ENCODE measurements at places on chromosomes 4 and X.

- no peak for DNase-seq
These were observed 206.3 kb downstream of the ARHGAP24 start for GRCh38 chr4:85681221-85681657.

DNA sequence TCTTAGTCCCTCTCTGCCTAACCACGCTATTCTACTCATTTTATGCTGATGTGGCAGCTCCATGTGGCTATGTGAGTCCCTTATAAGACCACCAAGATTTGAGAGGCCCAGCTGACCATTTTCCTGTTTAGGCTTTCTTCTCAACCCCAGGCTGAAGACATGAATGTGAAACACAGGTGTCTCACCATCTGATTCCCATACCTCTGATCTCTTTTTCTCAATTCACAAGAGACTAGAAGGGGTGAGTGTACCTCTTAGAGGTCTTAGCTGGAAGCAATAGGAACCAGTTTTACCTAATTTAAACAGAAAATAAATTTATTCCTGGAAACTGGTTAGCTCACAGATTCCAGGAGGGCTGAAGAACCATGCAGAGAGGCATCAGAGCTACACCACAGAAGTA is 276.5 kb upstream of the FMR1 start:
- DNase-seq: no peak

DNA sequence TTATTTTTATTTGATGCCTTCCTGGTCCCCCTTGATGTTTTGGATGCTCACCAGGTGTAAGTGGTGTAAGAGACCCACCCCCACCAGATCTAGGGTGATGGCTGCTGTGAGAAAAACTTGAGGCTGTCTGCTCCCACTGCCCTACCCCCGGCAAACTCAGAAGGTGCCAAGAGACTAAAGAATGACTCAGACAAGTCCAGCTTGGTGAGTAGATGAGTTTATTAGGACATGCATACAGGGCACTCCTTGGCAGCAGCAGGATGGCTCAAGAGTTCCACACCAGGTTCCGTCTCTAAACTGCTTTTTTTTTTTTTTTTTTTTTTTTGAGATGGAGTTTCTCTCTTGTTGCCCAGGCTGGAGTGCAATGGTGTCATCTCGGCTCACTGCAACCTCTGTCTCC is 84.0 kb upstream of the HPF1 start:
- DNase-seq: no peak

DNA sequence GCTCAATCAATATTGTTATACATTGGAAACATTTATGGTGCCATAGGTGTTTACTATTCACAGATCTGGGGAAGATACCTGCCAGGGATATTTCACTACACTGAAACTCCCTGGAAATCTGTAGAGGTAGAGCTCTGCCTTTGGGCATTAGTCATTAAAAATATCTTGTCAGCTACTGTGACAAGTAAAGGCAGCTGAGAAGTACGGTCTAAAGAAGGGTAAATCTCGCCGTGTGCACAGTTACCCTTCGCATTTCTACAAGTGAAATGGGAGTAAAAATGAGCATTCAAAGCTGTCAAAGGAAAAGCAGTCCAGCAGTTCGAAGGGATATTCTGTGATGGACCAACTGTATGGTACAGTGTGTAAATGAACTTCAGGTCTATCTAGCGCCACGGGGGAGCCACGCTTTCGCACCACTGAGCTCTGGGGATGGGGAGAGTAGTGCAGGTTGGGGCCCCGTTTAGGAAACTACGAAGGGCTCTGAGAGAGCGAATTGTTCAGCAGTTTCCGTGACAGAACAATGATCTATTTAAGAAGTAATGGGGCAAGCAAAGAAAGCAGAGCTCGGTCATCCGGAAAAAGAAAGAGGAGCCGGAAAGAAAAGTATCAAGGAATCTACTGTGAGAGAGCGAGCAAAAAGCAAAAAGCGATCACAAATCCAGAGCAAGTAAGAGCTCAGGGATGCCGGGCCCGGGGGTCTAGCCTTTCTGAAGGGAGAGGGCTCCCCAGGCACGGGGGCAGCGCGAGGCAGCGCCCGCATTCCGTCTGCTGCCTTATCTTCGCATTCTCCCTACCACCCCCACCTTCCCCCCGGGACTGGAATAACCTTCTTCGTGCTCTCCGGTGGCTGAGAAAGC is 646 bp downstream of the TIGD4 start:
- no peak for DNase-seq

DNA sequence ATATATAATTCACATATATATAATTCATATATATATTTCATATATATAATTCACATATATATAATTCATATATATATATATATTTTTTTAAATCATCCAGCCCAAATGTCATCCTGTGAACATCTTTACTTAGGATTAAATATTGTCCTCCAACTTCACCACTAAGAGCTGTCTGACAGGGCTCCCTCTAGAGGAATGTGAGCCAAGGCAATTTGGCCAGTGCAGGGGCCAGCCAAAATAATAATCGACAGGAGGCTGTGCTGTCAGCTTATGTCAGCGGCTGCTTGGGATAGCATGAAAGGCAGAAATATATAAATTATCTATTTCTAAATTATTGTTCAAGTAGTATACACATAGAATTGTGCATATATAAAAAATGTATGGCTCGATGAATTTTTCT is 29.5 kb downstream of the EGFL6 start:
- DNase-seq: no peak

DNA sequence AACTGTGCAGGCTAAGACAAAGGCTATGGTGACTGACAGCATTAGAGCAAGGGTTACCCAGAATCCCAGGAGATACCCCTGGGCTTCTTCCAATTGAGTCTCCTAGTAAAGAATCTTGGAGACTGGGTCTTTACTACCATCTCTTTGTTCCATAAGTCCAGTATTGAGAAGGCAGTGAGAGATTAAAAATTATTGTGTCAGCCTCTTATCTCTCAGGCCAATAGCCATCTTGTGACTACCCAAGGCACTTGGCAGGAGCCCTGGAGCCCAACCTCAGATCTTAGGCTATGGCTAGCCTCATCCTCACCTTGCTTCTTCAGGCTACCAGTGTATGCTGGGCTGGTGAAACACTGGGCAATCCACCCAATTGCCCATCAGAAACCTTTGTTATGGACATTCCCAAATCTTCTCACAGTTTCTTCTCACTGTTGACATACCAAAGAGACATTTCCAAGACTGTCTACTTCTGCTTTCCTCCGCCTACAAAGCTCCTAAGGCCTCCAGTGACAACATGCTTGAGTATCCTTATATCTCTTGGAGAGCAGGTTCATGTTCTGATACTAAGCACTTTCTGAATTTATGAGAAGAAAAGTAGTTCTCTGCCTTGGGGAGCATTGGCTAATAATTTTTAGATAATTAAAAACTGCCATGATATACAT is 76.3 kb upstream of the STIM2 start:
- DNase-seq: no peak

GRCh38 chr4:142743121-142743825 is 102.8 kb downstream of the INPP4B start:
- DNase-seq: no peak

DNA sequence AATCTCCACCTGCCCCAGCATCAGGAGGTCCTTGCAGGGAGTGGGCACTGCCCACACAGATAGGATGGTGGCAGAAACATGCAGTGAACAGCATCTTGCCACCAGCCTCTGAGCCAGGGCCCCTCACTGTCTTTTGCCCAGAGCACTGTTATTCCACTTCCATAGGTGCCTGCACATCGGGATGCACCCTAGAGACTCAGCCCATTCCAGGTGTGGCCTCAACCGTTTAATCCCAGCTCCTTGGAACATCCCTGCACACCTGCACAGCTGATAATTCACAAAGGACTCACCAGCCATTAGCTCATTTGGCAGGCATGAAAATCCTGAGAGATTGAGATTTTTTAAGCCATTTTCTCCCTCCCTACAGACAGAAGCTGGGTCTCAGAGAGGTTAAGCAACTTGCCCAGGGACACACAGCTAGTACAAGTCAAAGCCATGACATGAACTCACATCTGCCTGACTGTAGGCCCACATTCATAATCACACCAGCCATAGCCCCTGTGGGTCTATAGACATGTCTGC is 116.3 kb downstream of the EFNB1 start:
- no peak for DNase-seq

GRCh38 chr4:173522160-173522950 is 7.7 kb downstream of the HAND2 start:
- no peak for DNase-seq

DNA sequence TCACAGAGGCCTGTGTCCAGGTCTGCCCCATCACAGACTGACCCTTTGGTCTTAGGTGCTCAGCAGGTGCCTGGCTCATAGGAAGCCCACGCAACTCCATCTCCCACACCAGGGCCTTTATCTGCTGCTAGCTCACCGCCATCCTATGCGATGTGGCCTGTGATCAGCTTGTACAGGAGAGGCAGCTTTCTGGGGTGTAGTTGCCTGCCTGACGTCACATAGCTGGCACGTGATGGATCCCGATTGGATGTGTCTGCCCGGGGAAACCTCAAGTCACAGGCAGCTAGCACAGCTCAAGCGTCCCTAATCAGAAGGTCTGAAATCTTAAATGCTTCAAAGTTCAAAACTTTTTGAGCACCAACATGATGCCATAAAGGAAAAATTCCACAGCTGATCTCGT is 41.2 kb upstream of the CLDN34 start:
- DNase-seq: no peak

- DNase-seq: no peak
These were observed 6.6 kb downstream of the ABCD1 start for GRCh38 chrX:153731117-153731844.

DNA sequence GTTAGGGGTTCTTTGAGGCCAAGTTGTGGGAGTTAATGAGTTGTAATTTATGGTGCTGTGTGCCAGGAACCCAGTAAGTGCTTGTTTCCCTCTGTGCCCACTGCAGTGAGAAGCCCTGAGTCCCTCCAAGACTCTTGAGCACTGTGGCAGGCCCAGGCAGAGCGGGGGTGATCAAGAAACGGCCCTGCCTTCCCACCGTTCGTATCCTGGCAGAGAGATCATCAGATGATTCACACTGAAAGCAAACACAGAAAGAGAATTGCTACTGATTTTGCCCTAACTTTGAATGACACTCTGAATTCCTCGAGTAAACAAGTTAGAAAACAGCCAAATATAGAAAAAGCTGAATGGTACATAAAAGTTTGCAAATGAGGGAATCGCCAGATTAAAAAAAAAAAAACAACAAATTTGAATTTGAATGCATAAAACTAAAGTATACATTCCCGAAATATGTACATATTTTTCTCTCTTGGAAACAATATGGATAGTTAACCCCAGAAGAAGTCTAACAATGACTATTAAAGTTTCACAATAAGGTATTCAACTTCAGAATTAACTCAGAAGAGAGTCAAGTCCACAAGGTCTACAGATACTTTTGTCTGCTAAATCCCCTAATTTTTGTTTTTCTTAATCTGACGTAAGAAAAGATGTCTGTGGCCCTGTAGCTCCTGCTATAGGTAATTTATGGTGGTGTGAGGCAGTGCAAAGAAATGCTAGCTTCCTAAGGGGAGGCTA is 71.8 kb downstream of the AFAP1 start:
- DNase-seq: no peak

DNA sequence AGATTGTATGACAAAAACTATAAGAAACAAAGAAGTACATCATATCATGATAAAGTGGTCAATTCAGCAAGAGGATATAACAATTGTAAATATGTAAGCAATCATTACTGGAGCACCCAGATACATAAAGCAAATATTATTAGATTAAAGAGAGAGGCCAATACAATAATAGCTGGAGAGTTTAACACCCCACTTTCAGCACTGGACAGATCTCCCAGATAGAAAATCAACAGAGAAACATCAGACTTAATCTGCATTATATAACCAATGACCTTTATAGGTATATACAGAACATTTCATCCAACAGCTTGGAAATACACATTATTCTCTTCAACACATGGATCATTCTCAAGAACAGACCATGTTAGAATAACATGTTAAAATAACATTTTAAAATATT is 128.4 kb downstream of the SPOCK3 start:
- DNase-seq: no peak

GRCh38 chr4:108825737-108826136 is 62.9 kb upstream of the ETNPPL start:
- no peak for DNase-seq

DNA sequence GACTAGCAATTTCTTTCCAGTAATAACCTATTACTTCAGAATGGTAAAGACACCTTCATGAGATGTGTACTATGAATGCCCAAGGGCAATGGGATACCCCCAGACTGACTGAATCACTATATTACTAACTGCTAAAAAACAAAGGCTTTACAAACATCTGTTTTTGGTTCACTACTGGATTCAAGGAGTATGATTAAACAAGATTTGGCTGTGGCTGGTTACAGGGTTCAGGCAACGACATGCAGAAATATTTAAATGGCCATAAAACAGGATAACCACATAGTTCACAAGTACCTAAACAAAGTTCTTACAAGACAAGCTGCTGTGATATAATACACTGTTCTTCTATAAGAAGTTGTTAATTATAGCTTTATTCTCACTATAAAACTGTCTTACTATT is 128.2 kb downstream of the FRYL start:
- DNase-seq: no peak

DNA sequence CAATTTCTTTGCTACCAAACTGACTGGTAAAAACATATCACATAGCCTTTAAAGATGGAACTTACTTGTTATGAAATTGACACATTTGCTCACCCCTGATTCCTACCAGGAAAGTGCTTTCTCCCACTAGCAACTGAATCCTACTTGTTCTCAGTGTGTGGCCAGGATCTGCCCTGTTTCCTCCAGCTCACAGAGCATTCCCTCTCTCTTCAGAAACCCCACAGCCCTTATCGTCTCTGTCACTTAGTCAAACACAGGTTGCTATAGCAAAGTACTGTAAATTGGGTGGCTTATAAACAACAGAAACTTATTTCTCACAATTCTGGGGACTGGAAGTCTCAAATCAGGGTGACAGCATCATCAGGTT is 265.2 kb upstream of the BOD1L1 start:
- DNase-seq: no peak

DNA sequence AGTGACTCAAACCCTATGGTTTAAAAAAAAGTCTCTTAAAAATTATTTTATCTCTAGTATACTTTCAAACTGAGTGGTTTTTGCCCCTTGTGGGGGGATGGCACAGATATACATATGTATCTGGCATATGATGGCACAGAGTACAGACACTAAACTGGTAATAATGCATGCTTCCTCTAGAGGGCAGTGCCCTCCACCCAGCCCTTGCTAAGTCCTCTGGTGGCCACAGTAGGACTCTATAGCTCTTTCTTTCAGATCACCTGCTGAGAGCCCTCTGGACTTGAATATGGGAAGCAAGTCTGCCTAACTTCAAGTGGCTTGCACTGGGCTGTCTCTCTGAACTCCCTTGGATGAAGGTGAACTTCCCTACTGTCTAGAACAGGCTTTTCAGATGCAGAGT is 66.3 kb downstream of the TSPAN7 start:
- DNase-seq: no peak

DNA sequence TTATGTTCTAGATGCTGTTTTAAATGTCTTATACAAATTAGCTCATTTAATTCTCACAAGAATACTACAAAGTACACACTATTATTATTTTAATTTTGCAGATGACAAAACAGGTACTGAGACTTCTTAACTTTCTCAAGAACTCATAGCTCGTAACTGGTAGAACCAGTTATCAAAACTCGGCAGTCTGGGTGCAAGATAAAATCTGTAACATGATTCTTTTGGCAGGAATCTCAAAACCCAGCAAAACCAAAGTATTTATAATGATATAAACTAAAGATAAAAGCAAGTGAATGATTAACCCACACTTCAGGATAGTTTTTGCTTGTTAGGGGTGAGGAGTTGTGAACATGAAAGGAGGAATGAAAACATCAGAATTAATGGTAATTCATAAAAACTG is 27.6 kb downstream of the CLNK start:
- DNase-seq: no peak

All from activated B cell treated with CpG ODN at 0.5 μM for 24 hours (primary cell).